ENCODE measurements at places on chromosomes 11 and 22.

DNA sequence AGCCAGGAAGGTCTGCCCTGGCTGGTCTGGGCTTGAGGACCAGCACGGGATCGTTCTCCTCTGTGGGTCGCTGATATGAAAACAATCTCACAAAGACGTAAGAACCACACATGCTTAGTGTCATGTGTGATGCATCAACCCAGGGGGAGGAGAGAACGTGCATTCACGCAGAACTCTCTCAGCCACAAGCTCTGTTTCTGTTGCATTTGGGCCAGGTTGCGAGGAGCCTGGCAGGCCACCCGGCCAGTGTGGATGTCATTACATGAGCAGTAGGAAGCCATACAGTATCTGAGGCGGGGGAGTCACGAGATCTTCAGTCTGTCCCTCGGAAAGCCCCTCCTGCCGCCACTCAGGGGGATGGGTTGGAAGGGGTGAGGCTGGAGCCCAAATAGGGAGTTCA, 53.1 kb upstream of the KCNQ1OT1 start:
- DNase-seq = no peak

GRCh38 chr11:83801799-83802198, 515.6 kb upstream of the CCDC90B start:
- no peak for DNase-seq

DNA sequence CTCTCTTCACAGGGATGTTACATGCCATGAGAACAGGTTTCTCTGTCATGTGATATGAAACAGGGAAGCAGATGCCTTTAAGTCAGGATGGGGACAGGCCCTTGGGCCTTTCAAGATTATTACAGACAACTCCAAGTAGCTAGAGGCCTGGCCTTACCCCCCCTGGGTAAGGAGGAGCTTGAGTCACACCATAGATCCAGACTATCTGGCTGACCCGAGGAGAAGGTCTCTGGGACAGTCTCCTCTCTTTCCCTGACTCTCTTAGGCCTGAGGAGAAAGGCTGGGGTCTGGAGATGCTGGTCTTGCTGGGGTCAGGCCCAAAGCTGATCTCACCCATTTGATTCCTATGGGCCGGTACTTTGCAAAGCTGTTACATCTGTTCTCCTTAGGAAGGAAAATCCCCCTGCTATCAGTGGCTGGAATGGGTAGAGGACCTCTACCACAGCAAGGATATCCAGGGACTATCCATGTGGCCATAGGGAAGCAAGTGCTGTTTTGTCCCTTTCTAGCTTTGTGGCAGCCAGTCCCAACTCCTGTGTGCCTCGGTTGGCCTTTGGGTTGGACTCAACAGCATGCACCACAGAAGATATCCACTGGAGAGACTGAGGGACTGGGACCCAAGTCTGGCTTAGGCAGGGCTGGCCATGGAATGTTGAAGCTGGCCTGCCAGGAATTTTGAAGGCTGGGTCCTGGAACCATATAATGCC, 25.2 kb downstream of the RELT start:
- DNase-seq = no peak

DNA sequence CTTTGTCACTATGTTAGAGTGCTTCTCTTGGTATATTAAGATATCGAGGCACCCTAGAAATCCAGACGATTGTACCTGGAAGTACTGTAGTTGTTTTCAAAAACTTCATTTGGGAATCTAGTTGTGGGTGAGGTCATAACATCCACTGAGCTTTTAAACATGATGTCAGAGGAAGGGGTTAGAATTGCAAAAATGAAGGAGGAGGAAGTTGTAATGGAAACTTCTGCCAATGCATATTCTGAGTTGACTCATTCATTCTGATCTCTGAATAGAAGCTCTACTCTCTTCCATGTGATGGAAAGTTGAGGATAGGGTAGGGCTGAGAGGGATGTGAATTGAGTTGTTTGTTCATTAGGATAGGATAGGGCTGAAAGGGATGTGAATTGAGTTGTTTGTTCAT, 7.7 kb downstream of the CD44 start:
- no peak for DNase-seq

- DNase-seq = no peak
These were observed 230.3 kb downstream of the CSNK2A3 start for GRCh38 chr11:11122749-11123148.

DNA sequence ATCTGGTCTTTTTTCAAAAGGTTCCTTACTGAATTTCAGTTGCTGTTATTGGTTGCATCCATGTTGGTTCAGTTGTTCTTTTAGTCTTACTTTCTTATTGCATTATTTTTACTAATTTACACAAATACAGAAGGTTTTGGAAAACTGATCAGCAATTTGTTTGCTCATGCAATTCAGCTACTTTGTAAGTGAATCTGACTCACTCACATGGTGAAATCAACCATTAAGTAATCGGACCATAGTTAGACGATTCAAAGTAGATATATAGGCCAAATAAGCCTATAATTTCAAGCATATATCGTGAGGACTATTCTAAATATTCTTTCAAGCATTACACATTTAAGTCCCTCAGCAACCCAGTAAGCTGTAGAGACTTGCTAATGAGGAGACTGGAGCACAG, 41.7 kb downstream of the CCDC83 start:
- no peak for DNase-seq

- DNase-seq = peak; percentile 46
These were observed 55.4 kb downstream of the CDON start for GRCh38 chr11:126007238-126007637.

DNA sequence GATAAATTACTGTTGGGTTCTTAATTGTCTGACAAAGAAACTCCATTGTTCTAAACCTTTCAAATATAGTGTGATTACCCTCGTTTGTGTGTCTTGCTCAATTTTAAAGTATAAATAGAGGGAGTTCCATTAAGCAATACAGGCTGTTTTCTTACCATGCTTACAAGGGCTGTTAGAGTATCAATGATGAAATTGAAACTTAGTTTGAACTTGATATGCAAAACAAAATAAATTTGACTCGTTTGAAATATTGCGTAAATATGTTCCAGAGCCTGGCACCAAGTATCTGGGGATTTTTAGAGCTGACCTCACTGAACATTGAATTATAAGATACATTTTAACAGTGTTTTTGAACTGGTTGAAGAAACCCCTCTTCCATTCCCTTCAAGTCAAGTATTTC, 31.7 kb downstream of the TEAD1 start:
- DNase-seq = no peak

- DNase-seq = no peak
These were observed 71.8 kb downstream of the CTTN start for GRCh38 chr11:70470127-70470526.

GRCh38 chr11:116406042-116406441, 366.7 kb downstream of the BUD13 start:
- DNase-seq = no peak

DNA sequence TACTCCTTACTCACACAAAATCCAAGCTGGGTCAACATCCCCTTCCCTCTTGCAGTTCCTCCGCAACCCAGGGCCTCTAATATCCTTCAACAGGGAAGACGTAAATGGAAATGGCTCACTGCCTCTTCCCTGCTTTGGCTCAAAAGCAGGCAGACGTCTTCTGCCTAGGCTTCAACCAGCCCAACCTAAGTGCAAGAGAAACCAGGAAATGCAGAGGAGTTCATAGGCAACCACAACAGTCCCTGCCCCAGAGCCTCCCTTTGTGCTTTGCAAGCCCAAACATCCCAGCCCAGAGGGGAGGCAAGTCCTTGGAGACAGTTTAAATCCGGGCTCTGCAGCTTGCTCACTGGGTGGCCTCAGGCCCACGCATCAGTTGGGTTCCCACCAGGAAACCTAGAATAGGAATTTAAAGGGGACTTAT, 33.3 kb downstream of the CD6 start:
- DNase-seq = no peak

GRCh38 chr22:42909363-42910058, 52.4 kb upstream of the ARFGAP3 start:
- DNase-seq = no peak

GRCh38 chr11:87917111-87917510, 258.1 kb downstream of the RAB38 start:
- DNase-seq = no peak

DNA sequence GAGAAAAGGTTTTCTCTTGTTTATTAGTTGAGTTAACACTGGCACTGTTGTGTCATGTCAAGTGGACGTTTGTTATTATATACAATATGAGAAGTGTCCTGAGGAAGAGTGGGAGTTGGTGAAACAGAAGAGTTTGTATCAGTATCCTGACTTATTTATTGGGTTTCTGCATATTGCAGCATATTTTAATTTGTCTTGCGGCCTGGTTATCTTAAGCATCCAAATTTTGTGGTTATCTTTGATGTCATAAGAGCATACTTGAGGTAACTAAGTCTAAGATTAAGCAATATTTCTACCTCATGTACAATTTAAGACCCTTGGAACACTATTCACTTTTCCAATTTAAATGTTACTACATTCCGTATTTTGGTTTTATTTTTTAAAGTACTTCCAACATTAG, 103.5 kb downstream of the DDX10 start:
- DNase-seq = no peak

Measured in BJ (cell line).